GM04504 (cell line): ENCODE measurements at places on chromosomes 7 and 10.

DNA sequence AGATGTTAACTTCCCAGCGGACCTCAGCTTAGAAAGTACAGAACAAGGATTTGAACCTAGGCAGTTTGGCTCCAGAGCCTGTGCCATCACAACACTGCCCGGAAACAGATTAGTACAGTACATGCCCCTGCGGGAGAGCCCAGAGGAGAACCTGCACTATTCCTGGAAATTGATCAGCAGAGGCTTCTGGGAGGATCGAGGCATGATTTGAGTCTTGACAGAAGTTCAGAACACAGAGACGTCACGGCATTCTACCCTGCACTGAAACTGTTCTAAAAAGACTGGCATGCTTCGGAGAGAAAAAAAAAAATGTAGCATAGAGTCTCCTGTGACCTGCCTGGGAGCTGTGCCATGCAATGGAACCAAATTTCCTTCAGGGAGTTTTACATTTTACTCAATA is 9.2 kb upstream of the IL6 start:
- DNase-seq, result no peak

DNA sequence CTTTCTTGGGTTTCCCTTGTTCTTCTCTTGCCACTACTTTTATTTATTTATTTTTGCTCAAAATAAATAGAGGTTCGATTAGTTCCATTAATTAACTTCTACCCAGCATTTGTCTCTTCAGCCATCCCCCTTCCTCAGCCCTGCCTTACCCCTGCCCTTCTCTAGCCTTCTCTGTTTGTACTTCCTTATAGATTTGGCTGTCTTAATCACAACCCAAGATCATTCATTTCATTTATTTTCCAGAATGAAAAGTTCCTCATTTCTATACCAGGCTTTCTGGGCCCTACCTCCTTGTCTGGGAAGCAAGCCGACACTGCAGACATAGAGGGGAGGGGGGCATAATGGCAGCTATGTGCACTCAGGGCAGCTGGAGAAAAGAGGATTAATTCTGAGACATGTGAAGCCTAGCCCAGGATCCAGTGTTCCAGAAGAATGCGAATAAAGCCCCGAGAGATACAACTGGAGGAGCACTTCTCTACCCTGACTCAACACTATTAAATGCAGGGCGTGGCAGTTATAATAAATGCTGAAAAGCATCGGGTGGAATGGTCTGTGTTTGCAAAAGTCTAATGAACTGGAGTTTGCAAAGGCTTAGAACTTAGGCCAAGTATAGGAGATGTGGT is 6.4 kb upstream of the PDCD4 start:
- no peak for DNase-seq

DNA sequence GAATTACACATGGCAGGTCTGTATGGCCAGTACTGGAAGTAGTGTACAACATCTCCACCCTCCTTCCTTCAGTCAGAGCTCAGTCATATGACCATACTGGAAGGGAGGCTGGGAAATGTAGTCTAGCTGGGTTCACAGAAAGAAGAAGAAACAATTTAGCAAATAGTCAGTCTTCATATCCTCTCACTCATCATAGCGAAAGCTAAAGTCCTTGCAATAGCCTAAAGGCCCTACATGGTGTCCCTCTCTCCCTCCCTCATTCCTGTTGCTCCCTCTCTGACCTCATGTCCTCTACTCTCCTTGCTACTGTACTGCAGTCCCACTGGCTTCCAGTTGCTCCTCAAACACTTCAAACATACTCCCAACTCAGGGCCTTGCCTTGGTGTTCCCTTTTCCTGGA is 4.3 kb upstream of the CALU start:
- DNase-seq, result no peak

DNA sequence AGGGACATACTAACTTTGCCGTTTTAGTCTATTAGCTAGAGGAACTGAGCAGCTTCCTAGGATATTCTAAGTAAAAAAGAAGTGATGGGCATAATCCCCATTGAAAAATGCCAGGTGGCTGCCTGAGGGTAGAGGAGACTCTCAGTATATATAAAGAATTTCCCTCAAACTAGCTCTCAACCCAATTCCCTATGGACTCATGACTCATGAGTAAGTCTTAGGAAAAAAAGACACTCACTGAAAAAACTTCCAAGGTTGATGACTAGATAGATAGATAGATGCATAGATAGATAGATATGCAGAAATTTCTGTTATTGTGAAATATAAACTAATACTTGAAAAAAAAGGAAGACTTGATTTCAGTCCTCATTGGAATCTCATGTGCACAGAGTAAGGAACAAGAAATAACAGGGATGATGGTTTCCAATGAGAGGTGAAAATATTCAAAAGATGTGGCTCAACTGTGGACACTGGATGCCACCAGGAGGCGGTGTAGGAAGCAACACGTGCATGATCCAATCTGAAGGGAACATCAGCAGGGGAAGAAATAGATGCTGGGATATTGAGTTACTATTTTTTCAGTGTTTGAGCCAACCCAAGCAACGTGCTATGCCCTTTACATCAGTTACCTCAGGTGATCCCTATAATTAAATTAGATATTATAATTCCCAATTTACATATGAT is 711.0 kb upstream of the LRRTM3 start:
- DNase-seq, result no peak

DNA sequence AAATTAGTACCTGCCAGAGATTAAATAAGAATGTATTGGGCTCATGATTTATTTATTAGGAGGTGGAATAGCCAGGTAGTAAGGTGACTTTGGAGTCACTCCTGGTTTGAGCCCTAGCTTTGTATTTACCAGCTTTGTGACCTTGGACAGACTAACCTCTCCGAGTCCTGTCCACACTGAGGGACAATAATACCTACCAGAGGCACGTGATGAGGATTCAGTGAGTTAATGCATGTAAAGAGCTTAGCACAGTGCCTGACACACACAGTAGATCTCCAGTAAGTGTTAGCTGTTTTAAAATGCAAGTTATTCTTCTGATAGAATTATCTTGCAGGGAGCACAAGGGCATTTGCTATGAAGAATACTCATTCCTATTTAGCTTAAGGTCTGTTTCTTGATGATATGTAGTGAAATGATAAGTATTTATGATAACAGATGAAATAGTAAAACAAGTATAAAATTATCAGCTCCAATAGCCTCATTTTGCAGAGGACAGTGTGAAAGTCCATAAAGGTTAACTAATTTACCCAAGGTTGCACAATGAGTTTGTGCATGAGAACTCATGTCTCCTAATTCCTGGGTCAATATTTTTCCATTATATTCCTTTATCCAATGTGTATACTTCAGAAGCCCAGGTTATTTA is 36.4 kb downstream of the RABGEF1 start:
- no peak for DNase-seq
